ENCODE measurements at places on chromosomes 6 and 20.

- DNase-seq: no peak
These were observed 256.6 kb downstream of the RFPL4B start for GRCh38 chr6:112603726-112604125.

GRCh38 chr20:10356628-10357027 lies 77.4 kb downstream of the MKKS start:
- DNase-seq: no peak

DNA sequence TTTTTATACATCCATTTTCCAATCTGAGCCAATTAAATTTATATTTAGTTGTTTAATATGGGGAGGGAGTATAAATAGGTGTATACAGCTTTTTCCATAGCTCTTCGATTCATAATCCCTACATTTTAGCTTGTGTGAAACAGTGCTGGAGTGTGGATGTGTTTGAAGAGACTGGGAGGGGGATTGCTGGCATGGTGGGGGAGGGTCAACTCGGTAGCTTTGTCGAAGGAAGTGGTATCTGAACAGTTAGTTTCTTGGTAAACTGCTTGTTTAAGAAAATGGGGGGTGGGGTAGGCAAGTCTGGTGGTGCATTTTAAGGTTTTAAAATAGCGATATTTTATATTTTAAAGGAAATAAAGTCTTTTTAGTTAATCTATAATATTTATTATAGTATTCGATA lies 1.4 kb upstream of the LIN28B start:
- no peak for DNase-seq

- no peak for DNase-seq
These were observed 126.4 kb downstream of the MMUT start for GRCh38 chr6:49336514-49337131.

DNA sequence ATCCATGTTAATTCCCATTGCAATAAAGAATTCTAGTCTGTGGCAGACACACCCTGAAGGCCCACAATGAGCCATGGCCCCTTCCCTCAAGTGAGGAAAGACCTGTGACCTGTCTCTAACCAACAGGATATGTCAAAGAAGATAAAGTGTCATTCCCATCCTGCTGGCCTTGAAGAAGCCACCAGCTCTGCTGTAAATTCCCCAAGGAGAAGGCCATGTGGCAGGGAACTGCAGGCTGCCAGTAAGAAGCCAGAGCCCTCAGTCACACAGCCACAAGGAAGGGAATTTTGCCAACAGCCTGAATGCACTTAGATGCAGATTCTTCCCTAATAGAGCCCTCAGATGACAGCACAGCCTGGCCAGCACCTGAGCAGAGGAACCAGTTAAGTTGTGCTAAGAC lies 24.8 kb downstream of the VIP start:
- DNase-seq: no peak

DNA sequence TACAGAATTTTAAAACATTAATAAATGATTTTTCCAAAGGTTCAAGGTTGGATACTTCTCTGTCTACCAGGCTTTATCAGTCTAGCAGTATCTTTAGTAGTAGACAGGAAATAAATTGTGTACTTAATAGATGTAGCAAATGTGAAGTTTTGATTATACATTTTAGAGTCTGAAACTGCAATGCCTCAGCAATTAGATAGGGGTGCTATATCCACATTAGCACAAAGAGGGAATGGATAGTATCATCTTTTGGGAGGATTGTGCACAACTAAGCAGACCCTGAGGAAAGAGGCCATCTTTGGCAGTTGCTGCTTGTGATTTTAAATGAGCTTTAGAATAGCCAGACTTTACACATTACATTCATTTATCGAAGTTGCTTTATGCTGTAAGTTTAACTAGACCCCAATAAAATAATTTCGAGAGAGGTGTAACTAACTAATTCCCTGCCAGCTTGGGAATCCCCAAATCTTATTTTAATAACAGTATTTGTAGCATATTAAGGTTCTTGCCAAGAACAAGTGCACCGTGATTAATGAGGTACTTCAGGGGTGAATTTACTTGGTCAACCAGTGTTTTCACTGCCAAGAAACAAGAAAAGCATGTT lies 2.8 kb downstream of the KCNQ5 start:
- no peak for DNase-seq

Measured in activated CD8-positive, alpha-beta memory T cell treated with anti-CD3 and anti-CD28 coated beads for 1 hour (primary cell).